ENCODE measurements at places on chromosomes 12 and 14.

DNA sequence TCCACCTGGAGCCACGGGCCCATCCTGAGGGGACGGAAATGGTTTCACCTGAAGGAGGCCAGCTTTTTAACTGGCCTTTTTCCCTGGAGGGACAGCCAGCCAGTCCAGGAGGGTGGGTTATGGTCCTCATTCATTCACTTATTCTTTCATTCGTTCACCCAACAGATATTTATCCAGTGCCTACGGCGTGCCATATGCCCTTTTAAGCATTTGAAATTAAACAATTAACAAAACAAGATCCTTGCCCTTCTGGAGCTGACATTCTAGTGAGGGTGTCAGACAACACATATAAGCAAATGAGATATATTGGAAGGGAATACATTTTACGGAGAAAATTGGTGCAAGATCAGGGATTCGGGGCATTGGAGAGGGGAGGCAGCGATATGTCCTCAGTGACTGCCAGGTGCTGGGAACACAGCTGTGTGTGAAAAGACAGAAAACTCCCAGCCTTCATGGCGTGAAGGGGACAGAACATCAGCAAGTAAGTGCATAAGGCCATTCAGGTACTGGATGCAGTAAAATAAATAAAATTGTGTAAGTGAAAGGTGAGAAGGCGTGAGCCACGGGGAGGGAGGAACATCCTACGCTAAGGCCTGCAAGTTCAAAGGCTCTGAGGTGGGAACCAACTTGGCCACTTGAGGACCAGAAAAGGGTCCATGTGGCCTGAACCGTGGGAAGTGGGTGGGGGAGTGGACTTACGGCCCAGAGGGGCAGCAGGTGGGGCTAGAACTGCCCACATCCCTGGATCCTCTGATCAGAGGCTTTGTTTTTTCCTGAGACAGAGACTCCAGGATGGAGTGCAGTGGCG is 684 bp upstream of the ABCB9 start:
- DNase-seq, result no peak

DNA sequence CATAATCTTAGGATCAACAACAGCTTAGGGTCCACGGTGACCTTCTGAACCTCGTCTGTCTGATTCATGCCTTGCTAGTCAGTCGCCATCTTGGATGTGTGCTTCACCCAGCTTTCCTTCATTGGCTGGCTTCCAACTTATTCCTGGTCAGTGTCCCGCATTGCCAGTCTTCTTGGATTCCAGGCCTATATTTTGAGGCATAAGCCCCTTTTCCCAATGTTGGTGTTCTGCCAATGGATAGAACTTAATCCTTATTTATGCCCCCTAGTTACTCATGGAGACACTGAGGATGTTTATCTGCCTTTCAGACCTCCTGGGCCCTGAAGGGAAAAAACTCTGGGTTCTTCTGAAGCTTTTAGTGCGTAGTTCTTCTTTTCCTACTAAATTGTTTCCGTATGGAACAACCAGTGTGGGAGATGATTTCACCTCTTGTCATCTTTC is 5.8 kb downstream of the JDP2 start:
- no peak for DNase-seq

GRCh38 chr14:78242086-78242485 is 71.9 kb downstream of the NRXN3 start:
- no peak for DNase-seq

- DNase-seq, result no peak
Measured at GRCh38 chr14:74504412-74504811, 10.8 kb downstream of the ISCA2 start.

- DNase-seq, result no peak
Measured at GRCh38 chr14:91878274-91878673, 10.9 kb upstream of the TC2N start.

- DNase-seq, result no peak
Measured at GRCh38 chr12:28872654-28873268, 276.3 kb upstream of the FAR2 start.

GRCh38 chr14:52111583-52111982 is 42.7 kb upstream of the NID2 start:
- no peak for DNase-seq

DNA sequence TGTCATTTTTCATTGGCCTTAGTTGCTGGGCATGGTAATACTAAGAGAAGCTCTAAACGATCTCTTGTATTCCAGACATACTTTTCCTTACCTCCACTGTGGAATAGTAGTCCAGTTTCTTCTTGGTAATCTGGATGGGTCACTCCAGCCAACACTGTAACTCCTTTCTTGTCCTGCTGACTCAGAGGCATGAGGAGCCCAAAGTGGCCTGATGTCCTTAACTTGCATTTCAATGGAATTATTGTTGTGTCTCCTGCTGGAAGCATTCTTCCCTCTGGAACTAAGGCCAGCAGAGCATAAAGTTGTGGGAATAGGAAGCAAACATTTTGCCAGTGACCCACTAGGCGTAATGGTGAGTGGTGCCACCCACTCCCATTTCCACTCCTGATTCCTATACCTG is 33.1 kb downstream of the DAAM1 start:
- DNase-seq, result no peak

DNA sequence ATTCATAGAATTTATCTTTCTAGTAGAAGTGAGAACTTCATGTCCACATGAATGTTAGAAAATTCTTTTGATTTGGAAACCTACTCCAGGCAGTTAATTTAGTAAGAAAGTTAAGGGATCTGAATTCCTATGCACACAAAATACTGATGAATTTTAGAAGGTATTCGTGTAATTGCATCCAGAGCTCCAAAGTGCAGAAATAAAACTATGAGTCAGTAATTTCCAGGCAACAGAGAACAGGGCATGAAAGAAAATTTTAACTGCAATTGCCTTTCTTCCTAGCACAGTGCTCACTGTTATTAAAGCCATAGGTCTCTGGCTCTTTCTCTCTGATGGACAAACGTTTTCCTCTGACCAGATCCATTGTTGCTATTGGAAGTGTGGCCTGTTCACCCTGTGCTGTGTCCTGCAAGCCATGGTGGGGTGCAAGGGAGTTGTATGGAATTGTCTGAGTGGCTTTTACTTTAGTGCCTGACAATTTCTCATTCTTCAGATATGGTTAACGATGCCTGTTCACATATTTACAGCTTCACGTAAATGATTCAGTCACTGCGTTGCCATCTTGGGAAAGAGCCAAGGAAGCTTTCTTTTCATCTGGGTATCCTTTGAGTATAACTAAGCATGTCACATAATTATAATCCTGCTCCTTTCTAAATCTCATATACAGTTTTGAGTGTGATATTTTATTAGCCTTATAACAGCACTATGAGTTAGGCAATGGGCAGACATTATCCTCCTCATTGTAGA is 145.1 kb downstream of the ACSS3 start:
- no peak for DNase-seq

DNA sequence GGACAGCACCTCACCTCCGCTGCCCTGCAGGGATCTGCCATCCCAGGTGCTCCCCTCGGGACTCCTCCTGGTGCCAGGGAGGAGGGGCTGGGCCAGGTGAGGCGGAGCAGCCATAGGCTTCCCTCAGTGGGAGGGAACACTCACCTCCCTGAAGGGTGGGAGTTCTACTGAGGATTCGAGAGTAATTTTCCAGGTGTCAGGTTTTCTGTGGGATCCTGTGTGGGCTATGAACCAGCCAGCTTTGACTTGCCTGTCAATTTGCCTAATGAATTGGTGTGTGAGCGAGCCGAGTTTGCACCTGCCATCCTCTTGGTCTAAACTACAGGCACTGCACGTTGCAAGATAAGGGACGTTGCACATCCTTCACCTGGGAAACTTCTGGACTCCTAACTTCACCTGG is 50.3 kb downstream of the NOC4L start:
- no peak for DNase-seq

DNA sequence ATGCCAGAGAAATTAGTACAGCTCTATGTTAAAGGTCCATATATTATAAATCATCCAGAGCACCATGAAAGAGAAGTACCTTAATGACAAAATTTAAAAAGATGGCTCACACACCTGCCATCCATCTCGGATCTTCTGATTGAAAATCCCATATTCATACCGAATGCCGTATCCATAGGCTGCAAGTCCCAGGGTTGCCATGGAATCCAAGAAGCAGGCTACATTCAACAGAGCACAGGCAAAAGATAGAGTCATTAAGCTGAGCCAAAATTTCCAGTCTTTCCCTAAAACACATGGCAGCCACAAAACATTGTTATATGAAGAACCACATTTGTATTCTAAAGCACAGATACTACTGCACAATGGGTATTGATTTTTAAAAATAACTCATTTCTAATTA is 12.7 kb downstream of the PYGL start:
- DNase-seq, result no peak

GRCh38 chr12:2559931-2560330 is 234.8 kb upstream of the FKBP4 start:
- no peak for DNase-seq

- DNase-seq, result no peak
Measured at GRCh38 chr12:800401-800800, 48.0 kb downstream of the WNK1 start.

GRCh38 chr12:108612788-108613282 is 15.0 kb upstream of the TMEM119 start:
- DNase-seq, result no peak

- DNase-seq, result no peak
Measured at GRCh38 chr14:32509632-32510187, 180.6 kb downstream of the AKAP6 start.

- DNase-seq, result no peak
Measured at GRCh38 chr12:52372216-52373154, 5.2 kb upstream of the KRT85 start.

DNA sequence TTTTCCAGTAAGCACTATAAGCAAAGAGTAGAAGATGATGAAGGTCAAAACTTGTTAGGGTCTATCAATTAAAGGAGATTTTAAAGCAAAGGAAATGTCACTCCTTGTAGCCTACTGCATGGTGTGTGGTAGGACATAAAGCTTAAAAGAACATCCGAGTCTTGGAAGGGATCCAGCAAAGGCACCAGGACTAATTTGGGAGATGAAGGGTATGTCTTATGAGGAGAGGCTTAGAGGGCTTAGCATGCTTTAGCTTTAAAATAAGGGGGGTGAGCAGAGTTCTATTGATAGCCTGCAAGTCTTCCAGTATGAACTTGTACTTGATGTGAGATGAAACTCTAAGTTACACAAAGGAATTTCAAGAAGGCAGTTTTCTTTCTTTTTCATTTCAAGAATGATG is 11.8 kb upstream of the MYBPC1 start:
- no peak for DNase-seq

DNA sequence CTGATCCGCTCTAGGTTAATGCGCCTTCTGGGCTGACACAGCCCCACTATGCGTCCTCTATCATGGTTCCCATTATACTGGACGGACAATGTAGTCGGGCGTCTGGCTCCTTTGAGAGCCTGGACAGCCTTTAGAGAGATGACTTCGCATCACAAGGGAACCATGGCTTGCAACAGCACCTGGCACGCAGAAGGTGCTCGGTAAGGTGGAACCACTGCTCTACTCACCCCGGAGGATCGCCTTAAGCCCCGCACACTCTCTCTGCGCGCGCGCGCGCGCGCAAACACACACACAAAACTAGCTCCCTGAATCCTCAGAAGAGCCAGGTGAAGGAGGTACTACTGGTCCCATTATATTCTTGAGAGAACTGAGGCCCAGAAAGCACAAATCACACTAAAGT is 7.1 kb downstream of the MAP3K12 start:
- no peak for DNase-seq

GRCh38 chr12:102043928-102044327 is 17.9 kb downstream of the WASHC3 start:
- no peak for DNase-seq

DNA sequence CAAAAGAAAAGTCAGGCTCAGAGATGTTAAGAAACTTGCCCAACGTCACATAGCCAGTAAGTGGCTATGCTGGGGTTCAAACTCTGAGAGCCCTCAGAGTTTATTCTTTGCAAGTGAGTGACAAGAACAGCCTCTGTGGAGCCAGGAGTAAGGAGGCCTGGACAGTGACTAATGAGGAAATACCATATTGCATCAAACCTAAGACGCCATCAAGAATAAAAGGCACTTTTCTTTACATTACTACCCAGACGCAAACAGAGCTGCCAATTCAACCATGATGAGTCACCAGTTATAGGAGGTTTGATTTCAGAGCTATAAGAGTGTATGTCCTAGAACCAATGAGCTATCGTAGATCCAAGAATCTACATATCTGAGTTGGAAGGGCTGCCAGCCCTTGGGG is 9.4 kb downstream of the TNFRSF1A start:
- DNase-seq, result no peak

DNA sequence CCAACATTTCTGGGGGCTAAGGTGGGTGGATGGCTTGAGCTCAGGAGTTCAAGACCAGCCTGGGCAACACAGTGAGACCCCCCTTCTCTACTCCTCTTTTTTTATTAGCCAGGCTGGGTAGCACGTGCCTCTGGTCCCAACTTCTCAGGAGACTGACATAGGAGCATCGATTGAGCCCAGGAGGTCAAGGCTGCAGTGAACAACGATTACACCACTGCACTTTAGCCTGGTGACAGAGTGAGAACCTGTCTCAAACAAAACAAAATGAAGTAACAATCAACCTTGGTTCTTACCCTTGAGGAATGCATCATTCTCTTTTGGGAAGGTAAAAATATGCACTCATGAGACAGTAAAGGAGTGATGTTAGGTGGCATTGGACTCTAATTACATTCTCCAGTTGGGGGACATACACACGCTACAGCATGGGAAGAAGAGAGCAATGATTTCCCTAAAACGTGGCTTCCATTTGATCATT is 3.9 kb upstream of the NIN start:
- no peak for DNase-seq
